ENCODE measurements at places on chromosomes 12 and 14.

GRCh38 chr12:45446013-45446412, 230.1 kb downstream of the ANO6 start:
- DNase-seq, result no peak

DNA sequence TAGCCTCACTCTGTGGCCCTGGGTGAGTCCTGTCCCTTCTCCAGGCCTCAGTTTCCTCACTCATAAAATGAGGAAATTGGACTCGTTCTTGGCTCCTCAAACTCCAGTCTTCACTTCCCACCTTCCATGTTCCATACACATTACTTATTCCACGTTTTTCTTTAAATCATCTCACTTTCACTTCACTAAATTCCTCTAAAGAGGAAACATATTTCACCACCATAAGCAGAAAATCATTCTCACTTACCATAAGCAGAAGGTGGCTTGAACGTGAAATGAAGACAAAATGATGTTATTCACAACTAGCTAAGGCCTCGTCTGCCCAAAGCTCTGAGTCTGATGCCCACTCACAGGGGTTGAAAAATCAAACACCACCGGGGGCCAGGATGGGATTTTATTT, 278.3 kb downstream of the ADGRD1 start:
- DNase-seq, result no peak

DNA sequence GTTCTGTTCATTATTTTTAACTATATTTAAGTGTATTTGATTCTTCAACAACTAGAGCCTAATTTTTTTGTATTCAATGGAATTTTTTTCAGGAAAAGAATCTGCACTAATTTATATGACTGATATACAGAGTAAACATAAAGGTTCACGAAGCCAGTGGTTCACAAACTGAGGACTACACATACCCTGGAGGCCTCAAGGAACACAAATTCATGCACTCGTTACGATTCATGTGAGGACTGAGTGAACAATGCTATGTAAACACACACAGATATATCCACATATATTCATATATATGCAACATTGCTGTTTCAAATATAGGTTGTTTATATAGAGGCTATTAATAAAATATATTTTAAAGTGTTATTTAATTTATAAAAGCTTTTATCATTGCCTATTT, 137.8 kb downstream of the PHLDA1 start:
- no peak for DNase-seq

- no peak for DNase-seq
Measured at GRCh38 chr14:33679461-33680225, 271.2 kb downstream of the EGLN3 start.

DNA sequence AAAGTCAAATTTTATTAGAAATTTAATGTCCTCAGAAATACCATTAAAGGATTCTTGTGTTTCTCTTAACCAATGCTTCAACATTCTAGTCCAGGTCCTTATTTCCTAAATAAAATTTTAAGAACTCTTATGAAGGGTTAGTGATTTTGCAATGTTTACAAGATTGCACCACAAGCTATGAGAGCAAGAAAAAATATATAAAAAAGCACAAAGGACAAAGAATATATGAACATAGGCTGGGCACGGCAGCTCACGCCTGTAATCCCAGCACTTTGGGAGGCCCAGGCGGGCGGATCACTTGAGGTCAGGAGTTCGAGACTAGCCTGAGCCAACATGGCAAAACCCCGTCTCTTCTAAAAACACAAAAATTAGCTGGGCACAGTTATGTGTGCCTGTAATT, 7.7 kb downstream of the RACGAP1 start:
- DNase-seq, result no peak

- no peak for DNase-seq
Measured at GRCh38 chr12:88645816-88646215, 65.5 kb upstream of the KITLG start.

DNA sequence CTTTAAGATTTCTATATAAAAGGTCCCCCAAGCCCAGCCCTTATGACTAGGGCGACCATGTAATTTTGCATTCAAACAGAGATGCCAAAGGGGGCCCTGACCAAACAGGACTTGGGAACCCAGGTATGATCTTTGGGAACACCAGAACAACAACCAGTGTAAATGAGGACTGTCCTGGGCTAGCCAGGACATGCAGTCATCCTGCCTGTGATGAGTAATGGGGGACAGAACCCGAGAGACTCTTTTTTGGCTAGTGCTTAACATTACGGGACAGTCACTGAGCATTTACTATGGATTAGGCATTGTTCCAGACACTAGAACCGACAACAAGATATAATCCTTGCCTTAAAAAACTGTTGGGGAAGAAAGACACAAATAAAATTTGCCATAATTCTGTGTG, 337.3 kb downstream of the CACNA1C start:
- DNase-seq, result no peak

GRCh38 chr12:18297902-18298301, 36.6 kb downstream of the PIK3C2G start:
- DNase-seq, result no peak

Data from NCI-H1694 (cell line).